Type B pancreatic cell (in vitro differentiated cells): ENCODE measurements at places on chromosomes 3 and 15. TPM values are rescaled to one million over a fixed set of nuclear protein-coding genes. Genes with fewer than 3 reads are reported as not detected.

MKRN2OS gene
- total RNA-seq: 0.92 and 2.1 TPM in 2 replicates

PROS1 gene
- total RNA-seq: 1.0 and 7.8 TPM in 2 replicates

EPB42 gene
- total RNA-seq: not detected in 2 replicates

ZNF774 gene
- 4.8 and 5.5 TPM in 2 replicates for total RNA-seq

CP gene
- 4.0 and 7.4 TPM in 2 replicates for total RNA-seq

SRPRB gene
- total RNA-seq: 80.9 and 89.5 TPM in 2 replicates

SEMA5B gene
- total RNA-seq: 0.50 and 12.8 TPM in 2 replicates

BBX gene
- 41.2 and 52.8 TPM in 2 replicates for total RNA-seq

SPSB4 gene
- total RNA-seq: 4.7 and 23.8 TPM in 2 replicates

FANCD2 gene
- 17.7 and 38.0 TPM in 2 replicates for total RNA-seq

GRM2 gene
- total RNA-seq: 0.29 and 0.58 TPM in 2 replicates

MAGEL2 gene
- total RNA-seq: 3.1 and 8.2 TPM in 2 replicates

ZIC4 gene
- 40.2 TPM in 1 of 2 replicates, not detected in the other for total RNA-seq

RHCG gene
- 13.4 and 22.4 TPM in 2 replicates for total RNA-seq

GPR15 gene
- total RNA-seq: not detected in 2 replicates

GOLGA8S gene
- 0.19 TPM in 1 of 2 replicates, not detected in the other for total RNA-seq

LPP gene
- total RNA-seq: 96.7 and 112 TPM in 2 replicates

IL17RC gene
- total RNA-seq: 22.6 and 30.0 TPM in 2 replicates

DHX36 gene
- 59.7 and 85.6 TPM in 2 replicates for total RNA-seq

CFAP20DC gene
- total RNA-seq: 4.7 and 5.2 TPM in 2 replicates

GRIP2 gene
- total RNA-seq: 2.7 and 5.6 TPM in 2 replicates

EPHA6 gene
- 9.9 and 15.4 TPM in 2 replicates for total RNA-seq

LRRC2 gene
- 0.31 TPM in 2 replicates for total RNA-seq

ATP2B2 gene
- 0.31 and 0.76 TPM in 2 replicates for total RNA-seq

TJP1 gene
- 89.3 and 111 TPM in 2 replicates for total RNA-seq

LXN gene
- total RNA-seq: 15.0 and 17.9 TPM in 2 replicates

MITF gene
- 3.2 and 8.7 TPM in 2 replicates for total RNA-seq

TUSC7 gene
- total RNA-seq: not detected in 2 replicates

CATSPER2 gene
- 5.1 and 9.1 TPM in 2 replicates for total RNA-seq

HEXA gene
- 91.3 and 101 TPM in 2 replicates for total RNA-seq

TCF12 gene
- 74.9 and 153 TPM in 2 replicates for total RNA-seq

CFAP91 gene
- 2.1 and 19.0 TPM in 2 replicates for total RNA-seq
